Stimulated activated CD4-positive, alpha-beta T cell treated with anti-CD3 and anti-CD28 coated beads, Interleukin-12 subunit alpha, Interleukin-12 subunit beta, amount 100 ng/mL, for 4 hours (primary cell): ENCODE measurements at places on chromosomes 7 and 10.

- DNase-seq = no peak
These were observed 922 bp upstream of the MYO1G start for GRCh38 chr7:44979481-44980392.

- no peak for DNase-seq
These were observed 75.7 kb downstream of the COBL start for GRCh38 chr7:51240868-51241267.

GRCh38 chr10:59007307-59008025 is 169.0 kb upstream of the PHYHIPL start:
- no peak for DNase-seq

GRCh38 chr10:19979628-19980027 is 163.4 kb downstream of the PLXDC2 start:
- DNase-seq = no peak

DNA sequence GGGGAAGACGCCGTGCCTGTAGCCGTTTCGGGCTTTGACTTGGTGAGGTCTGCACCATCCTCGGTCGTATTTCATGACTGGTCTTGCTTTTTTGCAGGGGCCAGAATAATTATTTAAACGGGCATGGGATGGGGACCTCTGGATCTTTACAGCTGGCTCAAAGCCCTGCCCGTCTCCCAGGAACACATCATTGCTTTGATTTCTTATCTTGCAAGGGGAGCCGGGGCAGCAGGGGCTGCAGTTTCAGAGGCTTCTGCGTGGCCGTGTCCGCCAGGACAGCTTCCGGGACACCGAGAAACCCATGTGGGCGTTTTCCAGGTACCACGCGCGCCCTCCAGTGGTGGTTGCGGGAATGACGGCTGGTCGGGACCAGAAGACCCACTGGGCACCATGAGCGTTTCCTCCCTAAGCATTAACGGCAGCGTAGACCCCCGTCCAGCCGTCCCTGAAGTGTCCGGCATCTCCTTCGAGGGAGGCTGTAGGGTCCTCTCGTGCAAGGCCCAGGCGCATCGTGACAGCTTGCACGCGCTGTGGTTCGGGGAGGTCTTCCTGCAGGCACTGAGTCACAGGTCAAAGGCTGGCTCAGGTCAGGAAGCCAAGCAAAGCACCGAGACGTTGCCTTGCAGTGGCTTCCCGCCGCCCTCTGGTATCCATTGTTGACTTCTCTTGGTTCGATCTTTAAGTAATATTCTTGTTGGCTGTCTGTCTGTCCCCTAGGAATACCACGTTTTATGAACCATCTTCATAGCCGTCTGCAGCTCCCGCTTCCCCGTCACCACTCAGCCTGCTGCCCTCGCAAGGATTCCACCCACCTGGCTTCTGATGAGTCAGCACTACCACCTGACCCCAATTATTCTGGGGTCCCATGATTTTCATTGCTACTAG is 16.2 kb upstream of the ZFAND2A start:
- DNase-seq = peak; percentile 85
